Endothelial cell of umbilical vein (primary cell): ENCODE measurements at places on chromosomes 12 and 14.

GRCh38 chr12:82187011-82187410 lies 171.2 kb downstream of the CCDC59 start:
- DNase-seq: no peak

- DNase-seq: no peak
Observed at GRCh38 chr12:108612788-108613282, 15.0 kb upstream of the TMEM119 start.

DNA sequence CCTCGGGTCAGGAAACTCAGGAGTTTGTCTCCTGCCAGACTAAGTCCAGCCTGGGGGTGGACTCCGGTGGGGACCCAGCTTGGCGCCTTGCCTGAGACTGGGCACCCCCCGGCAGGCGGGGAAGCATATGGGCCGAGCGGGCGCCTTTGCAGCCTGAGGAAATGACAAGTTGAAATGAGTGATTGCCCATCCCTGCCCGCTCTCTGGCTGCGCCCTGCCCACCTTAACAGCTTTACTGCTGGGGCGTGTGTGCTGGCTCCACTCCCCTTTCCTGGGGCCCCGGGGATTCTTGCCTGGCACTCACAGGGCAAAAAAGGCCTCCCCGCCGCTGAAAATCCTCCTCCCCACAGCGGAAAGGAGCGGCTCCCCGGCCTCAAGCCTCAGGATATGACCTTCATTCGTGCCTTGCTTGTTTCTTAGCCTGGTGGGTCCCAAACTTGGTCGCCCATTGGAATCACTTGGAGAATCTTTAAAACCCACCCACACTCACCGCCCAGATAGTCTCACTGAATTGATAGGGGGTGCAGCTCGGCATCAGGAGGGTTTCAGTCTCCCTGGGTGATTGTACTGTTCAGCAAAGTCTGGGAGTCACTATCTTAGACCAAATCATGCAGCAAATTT lies 1.5 kb downstream of the RFLNA start:
- DNase-seq: peak; percentile 37

- DNase-seq: no peak
Observed at GRCh38 chr12:3446235-3446634, 44.8 kb upstream of the PRMT8 start.

DNA sequence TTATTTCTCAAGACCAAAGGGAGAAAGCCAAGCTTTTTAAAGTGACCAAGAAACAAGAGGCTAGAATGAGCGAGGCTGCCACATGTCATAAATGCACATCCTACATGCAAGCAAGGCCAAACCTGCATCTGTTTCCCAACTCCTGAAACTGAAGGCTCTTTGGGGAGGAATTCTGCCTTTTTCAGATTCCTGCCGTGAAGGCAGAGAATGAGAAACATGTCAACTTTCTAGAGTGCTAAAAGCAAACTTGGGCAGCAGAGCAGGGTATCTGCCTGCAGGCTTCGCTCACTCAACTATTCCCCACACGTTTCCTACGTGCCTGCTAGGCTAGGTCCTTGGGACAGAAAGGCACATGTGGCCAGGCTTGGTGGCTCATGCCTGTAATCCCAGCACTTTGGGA lies 15.2 kb downstream of the DPF3 start:
- no peak for DNase-seq

DNA sequence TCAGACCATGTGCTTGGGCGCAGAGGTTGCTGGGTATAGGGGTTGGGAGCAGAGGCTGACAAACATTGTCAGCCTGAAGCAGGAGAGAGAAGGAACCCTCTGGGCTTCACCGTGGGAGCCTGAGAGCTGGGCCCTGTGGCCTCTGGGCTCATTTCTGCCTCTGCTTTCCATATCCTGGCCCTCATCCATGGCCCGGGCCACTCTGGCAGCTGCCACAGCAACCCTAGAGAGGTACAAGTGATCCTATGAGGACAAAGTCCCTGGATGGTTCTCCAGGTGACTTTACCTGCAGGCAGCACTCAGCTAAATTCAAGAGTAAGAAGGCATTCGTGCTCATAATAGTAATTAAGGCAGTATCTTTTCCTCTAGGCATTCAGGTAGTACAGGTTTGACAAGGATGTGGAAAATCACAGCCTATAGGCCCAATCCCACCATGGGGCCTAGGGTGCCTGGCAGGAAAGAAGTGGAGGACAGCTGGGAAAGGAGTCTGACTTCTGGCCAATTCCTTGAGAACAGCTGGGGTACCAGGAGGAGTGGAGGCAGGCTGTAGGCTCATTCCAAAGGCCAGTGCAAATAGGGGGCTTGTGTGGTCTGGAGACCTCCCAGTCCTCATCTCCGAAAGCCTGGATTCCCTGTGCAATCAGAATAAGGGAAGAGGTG lies 3.6 kb upstream of the TTC7B start:
- DNase-seq: no peak

DNA sequence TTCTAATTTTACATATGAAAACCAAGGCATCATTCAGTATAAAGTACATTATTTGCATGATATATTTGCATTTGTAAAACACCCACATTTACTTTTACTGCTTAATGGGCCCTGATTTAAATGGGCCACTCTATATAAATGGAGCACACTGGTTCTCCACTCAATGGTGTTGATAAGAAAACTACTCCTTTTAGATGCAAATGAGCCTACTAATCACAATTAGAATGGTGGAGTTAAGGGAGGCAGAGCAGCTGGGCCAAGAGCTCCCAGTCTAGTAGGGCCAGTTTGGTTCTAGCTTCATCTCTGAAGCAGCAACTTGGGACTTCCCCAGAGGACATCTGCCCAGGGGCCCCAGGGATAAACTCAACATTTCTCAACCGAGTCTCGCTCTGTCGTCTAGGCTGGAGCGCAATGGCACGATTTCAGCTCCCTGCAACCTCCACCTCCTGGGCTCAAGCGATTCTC lies 120.7 kb downstream of the FOXN3 start:
- no peak for DNase-seq

GRCh38 chr12:75437564-75437963 lies 43.0 kb upstream of the GLIPR1 start:
- DNase-seq: peak; percentile 42

DNA sequence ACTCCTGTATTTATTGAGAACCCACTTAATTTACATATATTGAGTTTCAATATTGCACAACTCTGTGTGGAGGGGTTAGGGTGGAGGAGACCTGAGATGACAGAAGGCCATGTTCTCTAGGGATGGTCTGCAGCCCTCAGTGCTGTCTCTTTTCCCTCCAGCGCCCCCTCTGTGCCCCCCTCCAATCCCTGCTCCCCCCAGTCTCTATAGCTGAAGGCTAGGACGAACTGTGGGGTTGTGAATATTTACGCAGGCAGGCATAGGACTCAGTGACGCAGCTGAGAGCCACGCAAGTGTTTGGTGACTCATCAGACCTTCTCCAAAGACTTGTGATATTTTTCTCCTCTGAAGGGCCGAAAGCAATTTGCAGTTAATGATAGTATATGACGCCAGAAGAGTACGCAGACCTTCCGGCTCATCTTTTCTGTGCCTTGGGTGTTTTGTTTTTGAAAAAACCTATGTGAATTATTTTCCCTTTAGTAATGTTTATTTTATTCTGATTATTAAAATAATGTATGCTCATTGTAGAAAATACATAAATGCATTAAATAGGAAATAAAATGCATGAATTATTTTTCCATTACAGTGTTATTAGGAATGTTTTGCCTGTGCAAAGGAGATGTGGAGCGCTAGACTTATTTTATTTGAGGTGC lies 85.3 kb downstream of the SLC25A47 start:
- DNase-seq: no peak

- DNase-seq: no peak
Observed at GRCh38 chr12:65113621-65114035, 7.5 kb downstream of the WIF1 start.

DNA sequence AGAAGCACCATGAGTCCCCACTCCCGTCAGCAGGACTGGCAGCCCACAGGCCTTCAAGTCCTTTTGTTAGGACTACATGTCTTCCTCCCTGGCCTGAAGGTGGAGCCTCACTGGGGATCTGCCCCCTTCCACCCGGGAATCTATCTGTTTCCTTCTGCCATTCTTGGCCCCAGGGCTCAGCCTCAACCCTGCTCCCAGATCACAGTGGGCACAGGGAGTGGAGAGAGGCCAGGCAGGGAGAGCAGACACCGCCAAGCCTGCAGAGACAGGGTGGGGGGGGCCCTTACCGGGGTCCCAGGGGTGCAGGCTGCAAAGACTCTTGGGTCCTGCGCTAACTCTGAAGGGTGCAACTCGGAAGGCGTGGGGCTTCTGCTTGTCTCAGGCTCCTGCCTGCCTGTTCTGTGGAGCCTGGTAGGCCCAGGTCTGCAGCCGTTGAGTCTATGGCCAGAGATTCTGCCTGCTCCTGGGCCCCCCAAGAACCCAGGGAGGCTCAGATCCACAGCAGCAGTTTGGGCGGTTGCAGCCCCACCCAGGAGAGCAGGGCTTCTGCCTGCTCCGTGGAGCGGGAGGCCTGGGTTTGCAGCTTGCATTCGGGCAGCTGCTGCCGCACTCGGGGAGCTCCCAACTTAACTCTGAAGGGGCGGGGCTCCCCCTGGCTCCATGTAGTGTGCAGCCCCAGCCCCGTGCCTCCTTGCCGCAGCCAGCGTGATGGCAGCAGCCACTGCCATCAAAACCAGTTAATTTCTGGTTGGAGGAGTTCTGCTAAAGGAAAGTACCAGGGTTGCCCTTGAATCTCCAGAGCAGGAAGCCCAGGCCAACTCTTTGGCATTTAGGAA lies 21.7 kb upstream of the PLBD1 start:
- no peak for DNase-seq

DNA sequence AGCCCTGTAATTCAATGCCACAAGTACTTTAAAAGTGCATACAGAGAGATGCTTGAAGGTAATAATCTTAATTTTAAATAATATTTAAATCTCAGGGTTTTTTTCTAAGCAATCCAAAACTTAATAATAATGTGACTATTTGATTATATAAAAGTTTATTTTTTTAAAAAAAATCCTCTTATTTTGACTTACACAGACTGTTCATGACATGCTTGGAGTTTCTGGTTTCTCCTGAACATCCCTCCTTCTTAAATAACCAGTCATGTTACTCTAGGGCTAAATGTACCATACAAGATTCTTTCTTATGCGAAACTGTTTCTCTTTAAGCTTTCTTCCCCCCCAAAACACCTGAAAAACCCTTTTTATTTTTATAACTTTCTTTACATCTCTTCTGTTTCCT lies 58.2 kb upstream of the SLC2A13 start:
- no peak for DNase-seq

DNA sequence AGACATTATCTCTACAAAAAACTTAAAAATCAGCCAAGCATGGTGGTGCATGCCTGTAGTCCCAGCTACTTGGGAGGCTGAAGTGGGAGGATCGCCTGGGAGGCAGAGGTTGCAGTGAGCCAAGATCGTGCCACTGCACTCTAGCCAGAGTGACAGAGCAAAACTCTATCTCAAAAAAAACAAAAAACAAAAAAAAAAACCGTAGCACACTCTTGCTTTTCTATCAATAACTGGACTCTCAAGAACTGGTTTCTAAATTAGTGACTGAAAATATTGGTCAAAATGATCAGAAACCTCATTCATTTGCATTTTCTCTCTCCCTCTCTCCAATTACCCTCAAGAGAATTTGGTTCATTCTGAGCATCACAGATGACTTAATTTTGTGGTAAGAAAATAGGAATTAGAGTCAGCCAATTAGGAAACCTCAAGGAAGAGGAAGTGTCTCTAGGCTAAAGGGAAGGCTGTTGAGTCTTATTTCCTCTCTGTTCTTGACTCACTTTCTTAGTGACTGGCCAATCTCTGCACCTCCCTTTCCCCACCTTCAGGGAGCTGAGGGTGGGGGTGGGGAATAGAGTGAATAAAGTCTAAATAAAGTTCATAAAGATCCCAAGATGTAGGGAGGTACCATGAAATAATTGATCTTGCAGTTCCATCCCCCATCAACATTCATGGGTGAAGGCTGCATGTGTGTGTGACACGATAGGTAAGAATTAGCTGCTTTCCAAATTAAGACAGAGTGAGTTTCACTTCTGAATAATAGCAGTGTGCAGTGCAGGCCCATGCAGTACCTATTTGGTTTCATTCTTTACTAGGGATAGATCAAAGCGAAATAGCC lies 6.8 kb upstream of the PSMA6 start:
- DNase-seq: peak; percentile 40

DNA sequence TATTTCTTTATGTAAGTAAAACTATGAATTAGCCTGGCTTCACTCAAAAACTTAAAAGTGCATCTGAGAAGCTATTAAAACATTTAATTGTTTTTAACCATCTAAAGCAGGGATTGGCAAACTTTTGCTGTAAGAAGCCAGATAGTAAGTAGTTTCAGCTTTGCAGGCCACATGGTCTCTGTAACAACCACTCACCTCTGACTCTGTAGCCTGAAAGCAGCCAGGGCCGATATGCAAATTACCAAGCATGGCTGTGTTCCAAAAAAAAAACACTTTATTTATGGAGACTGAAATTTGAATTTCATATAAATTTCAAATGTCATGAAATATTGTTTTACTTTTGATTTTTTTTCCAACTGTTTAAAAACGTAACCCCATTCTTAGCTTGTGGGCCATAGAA lies 95.3 kb downstream of the CIT start:
- no peak for DNase-seq

DNA sequence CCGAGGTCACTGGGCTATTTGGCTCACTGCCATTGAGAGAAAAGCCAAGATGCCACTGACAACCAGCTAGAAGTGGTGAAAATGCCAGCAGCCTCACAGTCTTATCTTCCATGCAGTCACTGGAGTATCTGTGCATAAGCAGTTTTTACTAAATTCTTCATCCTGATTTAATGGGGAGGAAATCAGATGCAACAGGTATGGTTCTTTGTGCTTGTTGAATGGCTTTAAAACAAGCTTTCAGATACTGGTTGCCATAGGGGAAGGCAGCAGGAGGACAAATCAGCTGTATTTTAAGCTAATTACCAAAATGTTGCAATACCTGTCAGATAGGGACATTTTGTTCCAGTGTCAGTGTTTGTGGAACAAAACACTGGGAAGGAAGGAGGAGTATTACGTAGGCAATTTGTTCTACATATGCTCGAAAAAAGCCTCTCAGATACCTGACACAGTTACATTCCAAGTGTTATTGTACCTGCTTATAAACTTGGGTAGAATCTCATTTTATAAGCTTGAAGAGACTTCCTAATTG lies 54.1 kb upstream of the ARHGAP5 start:
- DNase-seq: no peak

DNA sequence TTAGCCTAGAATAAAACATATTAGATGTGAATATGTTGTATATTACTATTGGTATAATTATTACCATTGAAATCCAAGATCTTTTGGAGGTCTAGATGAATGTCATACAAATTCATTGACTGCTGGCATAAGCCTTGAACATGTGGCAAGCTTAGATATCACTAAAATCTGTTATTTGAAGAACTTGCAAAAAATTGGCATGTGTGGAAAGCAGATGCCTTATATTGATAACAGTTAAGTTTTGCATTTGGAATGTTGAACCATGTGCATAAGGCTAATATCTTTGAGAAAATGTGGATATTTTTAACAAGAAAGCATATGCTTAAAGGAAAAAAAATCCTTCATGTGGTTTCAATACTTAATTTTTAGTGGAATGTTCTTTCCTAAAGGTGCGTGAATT lies 203.6 kb upstream of the PRICKLE1 start:
- no peak for DNase-seq

GRCh38 chr12:28974883-28975282 lies 174.2 kb upstream of the FAR2 start:
- DNase-seq: no peak
